Smooth muscle cell of the coronary artery (primary cell): ENCODE measurements at places on chromosomes 6 and 20. TPM values are rescaled to one million over a fixed set of nuclear protein-coding genes. Genes with fewer than 3 reads are reported as not detected.

Gene CASS4
- 0.12 and 0.38 TPM in 2 replicates for total RNA-seq

Gene GINS1
- 1.3 and 3.2 TPM in 2 replicates for total RNA-seq

Gene PPP1R3G
- total RNA-seq: 1.3 and 2.1 TPM in 2 replicates

Gene COL21A1
- total RNA-seq: 0.53 and 29.5 TPM in 2 replicates

Gene PMEPA1
- total RNA-seq: 1.3 and 11.0 TPM in 2 replicates

Gene SLC24A3
- total RNA-seq: 0.15 and 1.9 TPM in 2 replicates

Gene ACAT2
- 20.0 and 58.9 TPM in 2 replicates for total RNA-seq

Gene BPIFA1
- total RNA-seq: not detected in 2 replicates

Gene ATP9A
- 24.1 and 82.1 TPM in 2 replicates for total RNA-seq

Gene MOXD1
- total RNA-seq: 1.4 and 81.2 TPM in 2 replicates

Gene SULF2
- 20.0 and 26.4 TPM in 2 replicates for total RNA-seq

Gene LY6G6F
- not detected in 2 replicates for total RNA-seq
